ENCODE measurements at places on chromosomes 3 and 15.

DNA sequence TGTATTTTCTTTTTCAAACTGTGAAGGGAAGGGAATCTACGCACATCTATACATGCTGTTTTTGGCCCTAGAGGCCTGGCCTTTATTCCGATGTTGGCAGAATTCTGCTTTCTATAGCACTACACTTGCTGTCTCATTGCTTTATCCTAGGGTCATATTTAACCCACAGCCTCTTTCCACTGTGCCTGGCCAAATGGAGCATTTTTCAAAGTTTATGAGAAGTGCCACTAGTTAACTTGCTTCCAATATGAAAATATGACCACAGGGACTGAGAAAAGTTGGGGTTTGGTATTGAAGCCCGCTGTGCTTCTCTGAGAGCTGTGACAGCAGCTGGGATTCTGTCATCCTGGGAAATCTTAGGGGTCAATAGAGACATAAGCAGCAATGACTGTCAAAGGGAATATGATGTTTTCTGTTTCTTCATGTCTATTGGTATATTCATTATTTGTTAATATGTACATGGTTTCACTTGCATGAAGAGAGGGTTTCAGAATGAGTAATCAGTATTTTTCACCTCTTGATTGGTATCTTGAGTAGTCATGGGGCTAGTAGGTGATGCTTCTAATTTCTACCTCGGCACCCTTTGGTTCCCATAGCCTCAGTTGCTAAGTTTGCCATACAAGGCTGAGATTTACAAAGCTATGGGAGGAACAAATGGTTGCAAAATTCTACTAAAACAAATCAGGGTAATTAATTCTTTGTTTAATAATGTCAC is 275.8 kb upstream of the RBMS3 start:
- ATAC-seq, result no peak

DNA sequence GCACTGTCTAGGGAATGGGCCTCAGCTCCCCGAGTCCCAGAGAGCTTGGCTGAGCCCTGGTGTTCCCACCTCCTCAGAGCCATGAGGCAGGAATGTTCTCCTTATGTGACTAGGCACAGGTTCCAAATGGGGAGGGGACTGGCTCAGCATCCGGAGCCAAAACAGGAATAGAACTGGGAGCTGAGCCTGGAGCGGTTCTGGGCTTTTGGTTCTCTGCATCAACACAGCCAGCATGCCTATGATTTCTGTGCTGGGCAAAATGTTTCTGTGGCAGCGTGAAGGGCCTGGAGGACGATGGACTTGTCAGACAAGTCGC is at the start of gene FAM131A:
Gene FAM131A, plus strand, starts transcription at position 202 of the 316 bp plus-strand sequence. Its CDS starts 31 bp downstream, at position 233.
- ATAC-seq, result no peak

DNA sequence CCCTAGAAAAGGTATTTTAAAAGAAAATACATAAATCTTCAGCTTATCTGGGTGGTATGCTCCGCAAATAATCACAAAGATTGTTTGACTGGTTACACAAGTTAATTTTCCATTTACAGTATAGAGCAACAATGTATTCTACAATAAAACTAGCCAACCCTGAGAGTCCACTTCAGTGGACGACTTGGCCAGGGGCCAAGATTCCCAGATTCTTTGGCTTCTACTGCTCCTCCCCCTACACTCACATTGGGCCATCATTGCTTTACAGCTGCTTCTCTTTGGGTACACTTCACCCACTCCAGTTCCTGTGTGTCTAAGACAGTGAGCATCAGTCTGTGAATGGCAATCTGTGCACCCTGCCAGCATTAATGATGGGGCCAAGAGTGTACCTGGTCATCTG is 17.2 kb upstream of the PRICKLE2 start:
- no peak for ATAC-seq

DNA sequence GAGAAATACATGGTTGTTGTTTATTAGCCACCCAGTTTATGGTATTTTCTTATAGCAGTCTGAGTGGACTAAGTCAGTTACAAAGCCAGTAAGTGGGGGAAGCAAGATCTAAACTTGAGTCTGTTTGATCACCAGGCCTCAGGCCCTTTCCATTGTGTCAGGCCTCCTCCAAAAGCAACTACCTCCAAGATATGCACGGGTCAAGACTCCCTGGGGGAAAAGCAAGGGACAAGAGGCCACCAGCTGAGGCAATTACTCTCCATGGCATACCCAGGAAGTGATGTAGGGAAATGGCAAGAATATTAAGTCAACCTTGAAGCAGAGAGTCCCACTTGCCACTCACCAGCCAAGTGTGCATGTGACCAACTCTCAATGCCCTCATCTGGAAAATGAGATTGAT is 28.6 kb upstream of the SRGAP3 start:
- no peak for ATAC-seq

DNA sequence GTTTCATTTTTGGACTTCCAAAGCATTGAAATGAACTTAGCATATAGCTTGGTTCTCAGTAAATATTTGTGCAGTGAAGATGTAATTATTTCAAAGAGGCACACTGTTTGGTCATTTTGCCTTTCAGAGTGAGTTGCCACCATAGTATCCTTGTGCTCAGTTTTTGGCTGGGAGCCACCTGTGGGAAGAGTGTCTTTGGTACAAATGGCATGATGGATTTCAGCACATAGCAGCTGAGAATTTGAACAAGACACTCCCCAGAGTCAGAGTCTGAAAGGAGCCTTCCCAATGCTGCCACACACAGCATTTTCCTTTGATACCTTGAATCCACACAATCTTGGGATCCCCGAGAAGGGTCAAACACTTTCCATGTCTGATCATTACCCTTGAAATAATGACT is 897.2 kb upstream of the ARPP21 start:
- ATAC-seq, result no peak

- ATAC-seq, result peak; percentile 50
Measured at GRCh38 chr3:127628788-127629466, at the start of gene PODXL2. TSS of gene PODXL2 (plus strand) at chr3:127629185. CDS start at chr3:127629220, 35 bp downstream.

- ATAC-seq, result peak; percentile 56
Measured at GRCh38 chr3:23508464-23508863, 297.3 kb upstream of the UBE2E1 start.

DNA sequence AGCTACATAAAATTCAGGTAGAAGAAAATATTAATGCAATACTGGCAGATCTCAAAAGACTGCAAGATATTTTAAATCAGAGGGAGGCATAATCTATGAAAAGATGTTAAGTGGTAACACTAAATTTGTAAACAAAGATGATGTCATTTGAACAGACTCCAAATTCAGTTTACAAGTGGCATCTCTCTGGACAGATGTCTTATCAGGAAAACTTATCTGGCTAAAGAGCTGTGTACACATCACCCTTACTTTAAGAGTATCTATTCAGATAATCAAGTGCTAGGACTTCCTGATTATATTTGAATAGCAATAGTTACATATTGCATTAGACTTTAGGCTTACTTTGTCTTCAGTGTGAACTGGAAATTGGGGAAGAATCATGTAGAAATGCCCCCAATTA is 231.5 kb downstream of the WDR72 start:
- no peak for ATAC-seq

DNA sequence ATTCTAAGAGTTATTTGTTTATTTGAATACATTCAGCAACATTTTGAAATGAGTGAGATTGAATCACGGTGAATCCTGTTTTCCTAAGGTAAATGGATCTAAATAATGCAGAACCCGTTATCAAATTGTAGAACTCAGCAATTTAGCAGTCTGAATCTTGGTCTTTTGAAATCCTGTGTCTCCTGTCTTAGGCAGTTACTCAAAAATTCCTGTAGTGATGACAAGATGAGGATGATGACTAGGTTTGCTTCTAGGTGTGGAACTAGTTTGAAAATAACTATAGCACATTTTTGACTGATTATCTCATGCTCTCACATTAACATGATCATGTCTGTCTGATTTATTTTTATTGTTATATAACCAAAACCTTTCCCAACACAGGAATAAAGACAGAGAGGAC is 115.0 kb downstream of the RAP2B start:
- peak; percentile 70 for ATAC-seq

DNA sequence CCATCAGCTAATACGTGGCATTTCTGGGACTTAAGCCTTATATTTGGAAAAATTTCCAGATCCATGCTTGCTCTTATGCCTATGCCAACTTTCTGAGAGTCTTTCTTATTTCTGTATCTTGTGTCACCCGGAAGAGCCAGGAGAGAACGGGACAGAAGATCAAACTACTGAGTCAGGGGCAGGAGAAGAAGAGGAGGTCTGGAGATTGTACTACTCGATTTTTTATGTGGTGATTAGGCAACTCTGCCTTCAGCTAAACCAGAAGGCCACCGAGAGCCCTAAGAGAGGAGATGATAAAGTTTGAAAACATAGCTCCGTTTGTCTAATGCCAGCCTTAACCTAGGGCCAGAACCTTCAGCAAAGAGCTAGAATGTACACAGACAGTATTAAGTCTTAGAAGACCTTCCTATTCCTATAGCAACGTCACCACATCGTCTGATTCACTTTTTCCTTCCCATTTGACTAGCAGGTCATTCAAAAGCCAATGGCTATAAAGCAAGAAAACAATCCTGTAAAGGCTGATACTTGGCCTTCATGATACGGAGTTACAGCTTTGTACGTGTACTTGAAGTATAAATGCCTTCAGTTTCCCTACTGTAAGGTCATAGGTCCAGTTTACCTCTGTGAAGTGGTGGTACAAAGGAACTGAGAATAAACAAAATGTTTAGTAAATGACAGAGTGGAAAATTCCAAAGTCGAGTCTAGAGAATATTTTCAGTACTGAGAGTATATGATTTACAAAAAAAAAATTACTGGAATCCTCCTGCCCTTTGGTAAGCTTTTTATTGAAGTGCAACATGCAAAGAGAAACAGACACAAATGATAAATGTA is 96.1 kb upstream of the ICE2 start:
- ATAC-seq, result no peak

DNA sequence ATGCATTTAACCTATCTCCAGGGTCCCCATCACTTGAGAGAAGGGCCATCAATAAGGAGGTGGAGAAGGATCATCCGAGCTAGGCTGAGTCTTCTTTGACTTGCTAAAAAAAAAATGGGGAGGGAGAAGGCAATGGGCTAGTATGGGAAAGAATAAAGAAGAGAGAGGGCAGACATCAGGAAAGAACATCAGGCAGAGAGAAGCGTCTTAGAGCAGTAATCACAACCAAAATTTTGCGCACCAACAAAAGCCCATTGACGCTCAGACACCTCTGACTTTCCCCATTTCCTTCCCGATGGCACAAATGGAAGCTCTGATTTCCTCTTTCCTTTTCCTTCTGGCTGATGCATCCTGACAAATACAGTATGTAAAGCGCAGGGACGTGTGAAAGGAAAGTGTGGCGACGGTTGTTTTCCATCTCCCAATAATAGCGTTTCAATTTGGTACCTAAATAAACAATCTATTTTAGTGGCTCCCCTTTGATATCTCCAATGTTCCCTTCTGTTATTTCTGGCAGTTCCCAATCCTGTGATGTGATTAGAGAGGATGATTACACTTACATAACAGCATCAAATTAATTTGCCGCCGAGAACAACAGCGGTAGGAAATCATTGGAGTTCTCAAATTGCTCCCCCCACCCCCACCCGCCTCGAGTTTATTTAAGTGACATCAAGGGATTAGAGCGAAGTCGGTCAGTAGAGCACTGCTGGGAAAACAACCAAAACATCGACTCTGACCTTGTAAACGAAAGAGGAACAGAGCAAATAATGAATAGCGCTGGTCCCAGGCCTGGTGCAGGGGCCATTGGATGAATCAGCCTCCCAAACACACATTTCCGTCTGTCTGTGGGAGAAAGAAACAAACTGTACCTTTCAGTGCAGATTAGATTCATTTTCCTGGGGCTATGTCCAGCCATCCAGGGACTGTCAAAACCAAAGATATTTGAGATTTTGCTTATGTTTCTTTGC is 273.3 kb upstream of the ICE2 start:
- peak; percentile 28 for ATAC-seq
